Osteocyte (in vitro differentiated cells): ENCODE measurements at places on chromosomes 1 and 21. TPM values are rescaled to one million over a fixed set of nuclear protein-coding genes. Genes with fewer than 3 reads are reported as not detected.
A peak's percentile ranks its signal among the peaks of the same experiment; 100 is the strongest.

DNA sequence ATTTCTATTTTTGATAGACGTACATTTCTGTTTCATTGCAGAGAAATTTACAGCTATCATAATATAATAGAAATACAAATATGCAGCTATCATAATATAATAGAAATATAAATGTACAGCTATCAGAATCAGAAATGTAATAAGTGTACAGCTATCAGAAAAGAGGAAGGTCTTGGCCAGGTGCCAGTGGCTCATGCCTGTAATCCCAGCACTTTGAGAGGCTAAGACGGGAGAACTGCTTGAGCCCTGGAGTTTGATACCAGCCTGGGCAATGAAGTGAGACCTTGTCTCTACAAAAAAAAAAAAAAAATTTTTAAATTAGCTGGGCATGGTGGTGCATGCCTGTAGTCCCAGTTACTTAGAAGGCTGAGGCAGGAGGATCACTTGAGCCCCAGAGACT, 37.9 kb downstream of the PIGM start:
- DNase-seq, result no peak
- H3K27ac ChIP-seq, result no peak overlapping the region
- peaks cover 7% of the 10 kb centered on the region for H3K4me1 ChIP-seq
- peaks cover 28% of the 10 kb centered on the region for H3K27me3 ChIP-seq
- H3K4me3 ChIP-seq, result no peak overlapping the region
- H3K36me3 ChIP-seq, result no peaks in the 10 kb centered on the region

DNA sequence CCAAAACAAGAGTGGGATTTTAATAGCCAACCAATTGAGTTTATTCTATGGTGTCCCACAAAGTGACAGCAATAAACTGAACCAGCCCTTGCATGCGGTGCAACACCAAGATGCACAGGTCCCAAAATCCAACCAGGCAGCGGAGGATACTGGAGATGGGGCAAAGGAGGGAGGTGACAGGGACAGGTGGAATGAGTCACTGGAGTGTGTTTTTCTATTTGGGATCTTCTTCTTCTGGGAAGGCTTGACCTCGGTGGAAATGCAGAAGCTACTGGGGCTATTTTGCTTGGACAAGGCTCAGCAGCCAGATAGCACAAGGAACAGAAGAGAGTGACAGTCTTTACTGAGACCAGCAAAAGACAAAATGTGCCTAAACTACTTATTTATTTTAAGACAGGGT, 97.5 kb downstream of the PLXNA2 start:
- DNase-seq, result no peak
- no peak overlapping the region for H3K4me3 ChIP-seq
- H3K27me3 ChIP-seq, result no peaks in the 10 kb centered on the region
- H3K36me3 ChIP-seq, result no peaks in the 10 kb centered on the region
- H3K27ac ChIP-seq, result no peak overlapping the region

- H3K27ac ChIP-seq, result no peak overlapping the region
- no peaks in the 10 kb centered on the region for H3K27me3 ChIP-seq
- H3K4me1 ChIP-seq, result peaks cover 18% of the 10 kb centered on the region
- DNase-seq, result no peak
- H3K4me3 ChIP-seq, result no peak overlapping the region
Measured at GRCh38 chr1:13788795-13789194, 88.8 kb downstream of the PRDM2 start.

DNA sequence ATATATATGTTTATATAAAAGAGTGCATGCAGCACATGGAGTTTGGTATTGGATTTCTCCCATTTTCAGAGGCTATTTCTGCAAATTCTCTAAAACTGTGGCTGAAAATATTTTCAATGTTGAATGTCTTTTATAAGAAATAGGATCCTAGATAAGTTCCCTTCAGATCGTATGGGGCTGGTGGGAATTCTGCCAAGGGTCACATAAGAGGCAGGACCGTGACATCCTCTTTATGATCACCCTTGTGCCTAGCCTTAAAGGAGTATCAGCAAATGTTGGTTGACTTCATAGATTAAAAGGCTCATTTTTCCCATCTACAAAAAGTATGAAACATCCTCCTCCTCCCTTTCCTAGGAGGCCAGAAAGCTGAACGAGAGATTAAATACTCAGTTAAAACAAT, 1.3 kb upstream of the IFNAR2 start:
- H3K27me3 ChIP-seq, result no peaks in the 10 kb centered on the region
- H3K36me3 ChIP-seq, result no peaks in the 10 kb centered on the region
- H3K27ac ChIP-seq, result no peak overlapping the region
- DNase-seq, result no peak

DNA sequence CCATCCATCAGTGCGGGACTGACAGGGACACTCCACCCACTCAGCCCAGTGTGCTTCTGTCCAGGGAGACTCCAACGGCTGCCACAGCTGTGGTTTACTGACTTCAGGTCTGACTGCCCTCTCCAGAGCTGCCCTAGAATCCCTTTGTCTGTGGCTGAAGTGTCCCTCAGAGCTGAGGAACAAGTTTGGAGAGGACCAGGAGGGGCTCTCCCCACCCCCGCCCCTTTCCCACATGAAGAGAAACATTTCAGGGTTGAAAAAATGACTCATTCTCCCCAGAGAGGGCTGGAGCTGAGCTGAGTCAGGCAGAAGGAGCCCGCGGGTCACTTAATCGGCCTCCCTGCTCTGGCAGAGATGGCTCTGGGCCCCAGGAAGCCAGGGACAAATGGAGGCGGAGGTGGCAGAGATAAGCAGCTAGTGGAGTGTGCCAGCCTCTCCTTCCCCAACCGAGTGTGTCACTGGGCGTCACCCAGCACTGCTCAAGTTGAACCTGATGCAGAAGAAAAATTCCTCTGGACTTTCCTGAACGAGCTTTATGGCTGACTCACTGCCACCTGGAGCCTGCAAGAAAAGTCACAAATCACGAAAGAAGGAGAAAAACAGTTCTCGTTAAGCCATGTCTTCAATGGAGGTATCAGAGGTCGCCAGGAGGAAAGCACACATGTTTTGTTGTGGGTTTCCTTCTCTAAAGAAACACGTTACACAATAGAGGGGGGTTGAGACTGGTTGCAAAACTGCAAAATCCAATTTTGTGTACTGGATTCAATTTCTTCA, 34.3 kb upstream of the ECE1 start:
- H3K27me3 ChIP-seq, result no peaks in the 10 kb centered on the region
- H3K4me3 ChIP-seq, result peak overlapping the region; percentile 29
- peaks cover 92% of the 10 kb centered on the region for H3K4me1 ChIP-seq
- peaks cover 5% of the 10 kb centered on the region for H3K36me3 ChIP-seq
- DNase-seq, result peak; percentile 90
- H3K27ac ChIP-seq, result peak overlapping the region; percentile 98

GRCh38 chr1:9482816-9483572, 56.3 kb upstream of the SLC25A33 start:
- DNase-seq, result no peak
- no peaks in the 10 kb centered on the region for H3K27me3 ChIP-seq
- peaks cover 21% of the 10 kb centered on the region for H3K4me1 ChIP-seq
- no peaks in the 10 kb centered on the region for H3K36me3 ChIP-seq

DNA sequence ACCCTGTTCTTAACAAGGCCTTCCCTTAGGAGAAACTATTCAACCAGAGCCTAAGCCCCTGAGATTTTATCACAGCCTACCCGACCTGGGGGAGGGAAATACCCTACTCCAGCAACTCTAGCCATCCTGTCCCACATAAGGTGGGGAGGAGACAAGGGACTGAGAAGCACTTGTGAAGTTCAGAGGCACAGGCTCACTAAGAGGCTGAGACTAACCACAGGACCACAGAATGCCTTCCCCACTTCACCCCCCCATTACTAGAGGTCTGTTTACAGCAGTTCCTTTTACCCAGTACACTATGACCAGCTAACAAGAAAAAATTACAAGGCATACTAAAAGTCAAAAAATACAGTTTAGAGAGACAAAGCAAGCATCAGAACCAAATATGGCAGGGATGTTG, 86.8 kb downstream of the TEX35 start:
- no peak overlapping the region for H3K4me3 ChIP-seq
- H3K27ac ChIP-seq, result no peak overlapping the region
- no peaks in the 10 kb centered on the region for H3K27me3 ChIP-seq
- DNase-seq, result peak; percentile 36
- H3K36me3 ChIP-seq, result no peaks in the 10 kb centered on the region
- no peaks in the 10 kb centered on the region for H3K4me1 ChIP-seq

DNA sequence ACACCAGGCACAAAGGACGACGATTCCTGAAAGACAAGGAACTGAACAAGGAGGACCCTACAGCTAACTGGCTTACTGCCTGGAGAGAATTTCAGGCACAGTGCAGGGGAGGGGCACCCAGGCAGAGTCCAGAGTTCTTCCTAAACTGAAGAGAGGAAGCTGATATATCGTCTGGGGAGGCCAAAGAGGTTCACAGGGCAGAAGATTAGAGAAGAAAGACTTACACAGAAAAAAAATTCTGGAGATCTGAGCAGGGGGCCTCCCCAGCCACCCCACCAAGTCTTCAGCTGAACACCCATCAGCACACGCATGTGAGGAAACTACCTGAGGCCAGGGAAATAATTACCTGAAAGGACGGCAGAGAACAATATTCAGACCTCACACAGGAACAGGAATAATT, 24.6 kb downstream of the SORT1 start:
- DNase-seq, result no peak
- H3K4me3 ChIP-seq, result no peak overlapping the region
- no peaks in the 10 kb centered on the region for H3K36me3 ChIP-seq

GRCh38 chr21:39047046-39047445, 136.2 kb downstream of the PSMG1 start:
- DNase-seq, result peak; percentile 54
- no peaks in the 10 kb centered on the region for H3K36me3 ChIP-seq
- no peak overlapping the region for H3K27ac ChIP-seq
- no peak overlapping the region for H3K4me3 ChIP-seq
- H3K4me1 ChIP-seq, result peaks cover 17% of the 10 kb centered on the region

DNA sequence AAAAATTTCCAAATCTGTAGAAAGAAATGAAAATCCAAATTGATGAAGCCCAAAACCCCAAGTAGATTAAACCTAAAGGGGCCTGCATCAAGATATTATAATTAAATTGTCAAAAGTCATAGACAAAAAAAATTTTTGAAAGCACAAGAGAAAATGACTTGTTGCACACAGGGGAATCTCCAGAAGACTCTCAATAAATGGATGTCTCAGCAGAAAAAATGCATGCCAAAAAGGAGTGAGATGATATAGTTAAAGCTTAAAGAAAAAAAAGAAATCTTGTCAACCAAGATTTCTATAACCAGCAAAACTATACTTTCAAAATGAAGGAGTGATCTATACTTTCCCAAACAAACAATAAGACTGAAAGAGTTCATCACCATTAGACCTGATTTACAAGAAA, 393.2 kb upstream of the SPAG17 start:
- H3K27ac ChIP-seq, result no peak overlapping the region
- H3K36me3 ChIP-seq, result peaks cover 5% of the 10 kb centered on the region
- H3K4me3 ChIP-seq, result no peak overlapping the region

GRCh38 chr1:115313182-115313581, 24.9 kb downstream of the NGF start:
- peak overlapping the region; percentile 87 for H3K27ac ChIP-seq
- H3K4me1 ChIP-seq, result peaks cover 58% of the 10 kb centered on the region
- DNase-seq, result no peak
- H3K36me3 ChIP-seq, result peaks cover 3% of the 10 kb centered on the region

DNA sequence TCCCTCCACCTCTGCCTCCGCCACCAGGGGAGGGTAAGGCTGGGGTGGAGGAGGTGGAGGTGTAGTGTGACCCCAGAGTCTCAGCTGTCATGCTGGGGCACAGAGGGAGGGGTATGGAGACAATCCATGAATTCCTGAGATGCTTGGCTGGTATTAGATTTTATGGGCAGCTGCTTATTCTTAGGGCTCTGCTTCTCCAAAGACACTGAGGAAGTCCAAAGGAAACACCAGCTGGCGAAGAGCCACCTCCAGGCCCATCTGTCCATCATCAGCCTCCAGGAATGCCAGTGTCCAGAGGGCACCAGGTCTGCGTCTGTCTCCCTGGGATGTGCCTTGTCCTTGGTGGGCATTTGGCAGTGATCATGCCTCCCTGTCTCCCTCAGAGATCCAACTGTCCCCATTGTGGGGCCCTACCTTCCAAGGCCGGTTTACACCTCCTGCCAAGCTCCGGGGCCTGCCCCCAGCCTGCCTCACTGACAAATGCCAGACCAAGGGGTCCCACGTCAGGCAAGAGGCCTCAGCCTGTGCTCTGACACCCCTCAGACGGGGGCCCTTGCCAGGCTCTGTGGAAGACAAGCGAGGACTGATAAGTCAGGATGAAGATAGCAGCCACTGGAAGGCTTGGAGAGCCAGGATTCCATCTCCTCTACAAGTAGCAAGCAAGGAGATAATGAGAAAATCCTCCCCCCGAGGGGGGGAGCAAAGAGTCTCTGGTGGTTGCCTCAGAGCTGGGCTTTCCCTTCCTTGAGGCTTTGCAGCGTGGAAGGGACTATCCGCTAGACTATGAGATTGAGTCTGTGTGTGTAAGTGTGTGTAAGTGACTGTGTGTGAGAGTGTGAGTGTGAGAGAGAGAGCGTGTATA, 1.6 kb downstream of the TNNI1 start:
- no peak overlapping the region for H3K4me3 ChIP-seq
- DNase-seq, result no peak
- no peak overlapping the region for H3K27ac ChIP-seq
- H3K27me3 ChIP-seq, result peaks cover 26% of the 10 kb centered on the region

- peaks cover 4% of the 10 kb centered on the region for H3K36me3 ChIP-seq
- peak overlapping the region; percentile 99 for H3K4me3 ChIP-seq
- H3K4me1 ChIP-seq, result peaks cover 36% of the 10 kb centered on the region
- H3K27ac ChIP-seq, result peak overlapping the region; percentile 95
- DNase-seq, result no peak
Measured at GRCh38 chr1:192809307-192810252, 741 bp downstream of the RGS2 start.

DNA sequence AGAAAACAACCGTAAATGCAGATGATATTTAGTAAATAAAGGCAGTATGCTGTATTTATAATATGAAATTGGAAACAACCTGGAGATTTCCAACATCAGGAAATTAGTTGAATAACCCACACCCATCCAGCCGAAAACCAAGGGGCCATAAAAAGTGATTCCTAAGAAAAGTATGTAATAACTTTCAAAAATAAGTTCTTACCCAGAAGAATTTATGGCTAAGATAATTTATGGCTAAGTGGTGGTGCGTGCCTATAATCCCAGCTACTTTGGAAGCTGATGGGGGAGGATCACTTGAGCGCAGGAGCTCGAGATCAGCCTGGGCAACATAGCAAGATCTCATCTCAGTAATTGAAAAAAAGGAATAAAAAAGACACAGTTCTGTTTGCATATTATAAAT, 43.2 kb downstream of the TMCO4 start:
- DNase-seq, result no peak
- no peak overlapping the region for H3K27ac ChIP-seq
- no peak overlapping the region for H3K4me3 ChIP-seq
- no peaks in the 10 kb centered on the region for H3K27me3 ChIP-seq
- H3K36me3 ChIP-seq, result peaks cover 5% of the 10 kb centered on the region

The TRIM67 gene
- 0.32 and 0.39 TPM in 2 replicates for total RNA-seq

The ABCD3 gene
- total RNA-seq, result 38.8 and 39.0 TPM in 2 replicates

The FBXO44 gene
- 27.7 and 29.6 TPM in 2 replicates for total RNA-seq

The TNFRSF25 gene
- total RNA-seq, result 26.4 and 27.9 TPM in 2 replicates

The ISG20L2 gene
- 33.0 and 37.7 TPM in 2 replicates for total RNA-seq

The SSU72 gene
- total RNA-seq, result 117 and 121 TPM in 2 replicates

The BSDC1 gene
- total RNA-seq, result 71.2 and 77.4 TPM in 2 replicates

The CELA3B gene
- total RNA-seq, result not detected in 2 replicates
